ENCODE measurements at places on chromosomes 7 and 10.
A peak's percentile ranks its signal among the peaks of the same experiment; 100 is the strongest.

DNA sequence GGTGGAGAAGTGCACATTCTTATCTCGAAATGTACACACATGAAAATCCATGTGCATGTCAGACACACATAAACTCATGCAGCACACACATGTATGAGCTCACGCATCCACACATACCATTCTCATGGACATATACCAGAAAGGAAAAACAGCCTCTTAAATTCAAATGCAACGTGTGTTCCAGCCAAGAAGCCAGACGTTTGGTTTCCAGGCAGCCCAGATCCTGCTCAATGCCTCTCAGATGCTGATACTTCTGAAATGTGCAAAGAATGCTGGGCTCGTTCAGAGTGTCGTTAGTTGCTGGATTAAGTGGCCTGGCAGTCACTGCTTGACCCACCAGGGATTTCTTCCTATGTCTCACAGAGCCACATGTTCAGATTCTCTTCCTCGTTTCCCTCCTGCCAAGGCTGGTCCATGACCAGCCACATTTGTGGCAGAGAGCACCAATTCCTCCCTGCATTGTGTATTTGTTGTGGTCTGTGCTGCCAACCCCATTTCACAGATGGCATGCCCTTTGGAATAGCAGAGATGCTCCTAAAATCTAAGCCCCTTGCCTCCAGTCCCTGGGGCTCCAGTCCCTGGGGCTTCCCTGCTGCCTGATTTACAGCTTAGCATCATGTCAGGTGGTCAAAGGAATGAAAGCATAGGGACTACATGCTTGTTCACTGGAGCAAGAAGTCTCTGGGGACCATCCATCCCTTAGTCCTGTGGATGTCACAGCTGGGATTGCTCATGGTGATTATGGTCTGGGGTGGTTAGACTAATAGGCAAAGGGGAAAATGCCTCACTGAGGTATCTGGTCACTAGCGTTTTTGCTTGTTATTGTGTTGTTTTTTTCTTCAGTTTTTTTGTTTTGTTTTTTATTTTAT is 426.6 kb downstream of the PLXNA4 start:
- ATAC-seq: no peak

GRCh38 chr7:65239324-65239706 is 134.3 kb upstream of the ZNF92 start:
- no peak for ATAC-seq

DNA sequence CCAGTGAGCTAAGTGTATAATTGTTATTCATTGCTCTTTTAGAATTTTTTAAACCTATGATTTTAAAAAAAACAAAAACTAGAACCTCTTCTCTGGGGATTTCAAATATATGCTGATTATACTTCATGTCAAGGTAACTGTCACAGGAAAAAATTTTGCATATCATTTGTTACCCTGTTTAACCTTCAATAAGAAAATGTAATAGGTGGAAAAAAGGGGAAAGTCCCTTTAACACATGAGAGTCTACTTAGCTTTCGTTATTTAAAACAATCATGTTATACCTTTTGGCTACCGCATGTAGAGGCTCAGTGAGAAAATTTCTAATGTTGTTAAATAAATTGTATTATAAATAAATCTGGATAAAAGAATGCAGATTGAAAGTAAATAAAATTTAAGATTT is 190.1 kb upstream of the AKR1E2 start:
- ATAC-seq: no peak

GRCh38 chr7:141227454-141227853 is 153.6 kb downstream of the TMEM178B start:
- no peak for ATAC-seq

DNA sequence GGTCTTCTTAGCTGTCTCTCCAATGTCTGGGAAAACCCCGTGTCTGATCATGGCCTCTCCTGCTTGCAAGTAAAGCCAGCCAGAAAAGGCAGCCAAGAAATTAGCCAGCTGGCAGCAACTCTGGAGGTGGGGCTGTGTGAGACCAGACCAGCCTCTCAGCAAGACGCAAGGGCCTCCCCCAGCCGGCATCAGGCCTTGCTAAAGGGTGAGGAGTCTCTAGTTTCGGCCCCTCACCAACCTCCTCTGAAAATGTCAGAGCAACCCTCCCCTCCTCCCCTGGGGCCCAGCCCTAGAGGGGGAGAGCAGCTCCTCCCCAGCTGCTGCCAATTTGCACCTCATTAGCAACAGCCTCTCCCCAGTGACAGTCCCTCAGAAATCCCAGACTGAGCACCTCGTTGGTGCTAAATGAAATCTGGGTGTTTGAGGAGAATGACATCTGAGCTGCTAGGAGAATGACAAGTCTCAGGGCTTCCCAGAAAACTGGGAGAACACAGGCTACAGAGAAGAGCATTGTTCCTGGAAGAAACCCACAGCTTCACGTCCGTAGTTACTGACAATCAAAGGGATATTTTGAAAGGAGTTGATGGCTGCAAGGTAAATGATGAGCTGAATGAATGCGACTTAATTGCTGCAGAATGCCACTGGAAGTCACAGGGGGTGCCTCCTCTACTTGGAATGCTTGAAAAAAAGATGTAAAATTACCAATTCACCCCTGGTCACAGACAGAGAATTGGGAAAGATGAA is 25.9 kb downstream of the DGKI start:
- peak; percentile 47 for ATAC-seq

- ATAC-seq: no peak
These were observed 45.1 kb downstream of the SPOCK2 start for GRCh38 chr10:72043016-72043834.

GRCh38 chr10:52463826-52464225 is 149.7 kb downstream of the DKK1 start:
- no peak for ATAC-seq

- no peak for ATAC-seq
These were observed 67.2 kb downstream of the DGKB start for GRCh38 chr7:14835384-14835783.

- no peak for ATAC-seq
These were observed 28.3 kb upstream of the SDK1 start for GRCh38 chr7:3272691-3273141.

GRCh38 chr10:129653861-129654260 is 186.8 kb downstream of the MGMT start:
- no peak for ATAC-seq

- no peak for ATAC-seq
These were observed 20.0 kb downstream of the XPNPEP1 start for GRCh38 chr10:109902992-109903947.

Data from stimulated activated memory B cell treated with anti-CD40 and anti-IgM and Interleukin-4, amounts not matched to agents 10 μg/mL and 1 μg/mL and 100 μg/mL, for 72 hours (primary cell).